ENCODE measurements at places on chromosomes 2 and 18.

GRCh38 chr2:120947327-120947726, 211.7 kb downstream of the GLI2 start:
- no peak for DNase-seq

DNA sequence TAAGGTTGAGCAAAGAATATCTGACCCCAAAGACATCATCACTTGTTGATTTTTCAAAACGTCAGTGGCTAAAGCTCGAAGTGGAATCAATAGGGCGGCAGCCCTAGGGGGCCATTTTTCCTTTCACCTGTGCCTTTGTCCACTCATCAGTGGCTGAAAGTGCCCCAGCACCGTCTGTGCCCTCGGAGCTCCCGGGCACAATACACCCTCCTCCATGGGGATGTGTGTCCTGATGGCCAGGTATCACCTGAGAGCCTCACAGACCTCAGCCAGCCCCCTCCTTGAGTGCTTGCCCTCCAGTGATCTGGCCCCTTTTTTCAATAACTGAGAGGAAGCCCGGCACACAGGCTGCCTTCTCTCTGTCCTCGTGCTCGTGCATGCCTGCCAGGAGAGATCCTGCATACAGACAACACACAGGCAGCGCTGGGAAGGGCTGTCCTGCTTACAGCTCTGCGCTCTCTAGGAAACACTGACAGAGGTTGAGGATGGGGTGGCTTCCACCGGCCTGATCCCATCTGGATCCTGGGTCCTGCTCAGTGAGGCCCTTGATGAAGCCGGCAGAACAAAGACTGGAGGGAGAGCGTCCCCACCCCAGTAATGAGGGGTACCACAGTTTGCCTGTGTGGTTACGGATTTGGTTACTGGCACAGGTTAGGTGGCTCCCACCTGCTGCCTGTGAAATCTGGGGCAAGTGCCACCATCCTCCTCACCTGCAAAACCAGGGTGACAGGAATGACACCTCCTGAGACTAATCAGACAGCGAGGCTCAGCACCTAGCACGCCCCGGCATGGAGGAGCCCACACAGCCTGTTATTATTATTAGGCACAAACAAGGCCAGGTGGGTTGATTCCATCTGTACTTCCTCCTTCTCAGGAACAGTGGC, 197.5 kb upstream of the RAB6C start:
- no peak for DNase-seq

GRCh38 chr2:75465317-75465984, 95.3 kb downstream of the EVA1A start:
- DNase-seq = peak; percentile 63

- DNase-seq = peak; percentile 51
Measured at GRCh38 chr2:127012868-127013267, 94.1 kb downstream of the BIN1 start.

DNA sequence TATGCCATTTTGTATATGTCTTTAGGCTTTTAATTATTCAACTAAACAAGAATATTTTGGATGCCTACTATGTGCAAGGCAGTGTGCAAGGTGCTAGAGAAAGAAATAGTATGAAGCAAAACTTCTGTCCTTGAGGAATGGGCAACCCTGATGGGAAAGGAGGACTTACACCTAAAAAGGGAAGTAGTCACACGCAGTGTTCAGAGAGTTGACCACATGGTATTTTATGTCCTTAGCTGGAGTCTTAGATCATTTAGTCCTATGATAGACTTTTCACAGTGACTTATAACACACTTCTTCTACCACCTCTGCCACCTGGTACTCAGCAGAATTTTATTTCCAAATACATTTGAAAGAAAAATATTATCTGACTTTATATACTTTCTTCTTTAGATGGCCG, 291.6 kb downstream of the PLCL1 start:
- no peak for DNase-seq

- DNase-seq = no peak
Measured at GRCh38 chr2:12455661-12456060, 261.1 kb upstream of the TRIB2 start.

DNA sequence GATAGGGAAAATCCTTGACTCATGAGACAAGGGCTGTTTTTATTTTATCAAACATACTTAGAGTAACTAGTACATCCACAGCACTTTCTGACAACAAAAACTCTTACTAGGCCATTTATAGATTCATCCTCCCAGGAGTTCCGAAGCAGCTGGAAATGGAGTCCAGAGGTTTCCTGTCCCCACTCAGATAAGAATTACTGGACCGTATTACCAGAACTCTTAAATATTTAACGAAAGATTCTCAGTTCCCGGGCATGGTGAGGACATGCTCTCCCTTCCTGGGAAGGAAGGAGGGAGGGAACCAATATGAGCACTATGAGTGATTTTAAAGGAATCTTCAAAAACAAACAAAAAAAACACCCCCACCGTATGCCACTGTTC, 41.2 kb downstream of the AKAIN1 start:
- DNase-seq = no peak

DNA sequence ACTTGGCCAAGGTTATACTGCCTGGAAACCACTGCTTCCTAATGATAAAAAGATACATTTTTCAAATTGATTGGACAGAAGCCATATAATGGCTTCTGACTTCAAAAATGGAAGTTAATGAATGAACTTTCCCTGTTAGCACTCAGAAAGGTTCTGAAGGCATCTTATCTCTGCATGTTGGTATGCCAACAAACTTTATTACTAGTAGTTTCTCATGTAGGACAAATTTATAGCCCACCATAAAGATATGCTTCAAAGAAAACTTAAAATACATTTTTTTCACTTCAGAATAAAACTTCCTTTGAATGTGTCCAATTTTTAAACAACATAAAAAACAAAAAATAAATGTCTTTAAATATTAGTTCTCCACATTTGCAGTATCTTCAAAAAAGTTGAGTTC, 10.0 kb downstream of the DOCK10 start:
- no peak for DNase-seq

GRCh38 chr2:85383850-85384249, 26.3 kb downstream of the CAPG start:
- no peak for DNase-seq

DNA sequence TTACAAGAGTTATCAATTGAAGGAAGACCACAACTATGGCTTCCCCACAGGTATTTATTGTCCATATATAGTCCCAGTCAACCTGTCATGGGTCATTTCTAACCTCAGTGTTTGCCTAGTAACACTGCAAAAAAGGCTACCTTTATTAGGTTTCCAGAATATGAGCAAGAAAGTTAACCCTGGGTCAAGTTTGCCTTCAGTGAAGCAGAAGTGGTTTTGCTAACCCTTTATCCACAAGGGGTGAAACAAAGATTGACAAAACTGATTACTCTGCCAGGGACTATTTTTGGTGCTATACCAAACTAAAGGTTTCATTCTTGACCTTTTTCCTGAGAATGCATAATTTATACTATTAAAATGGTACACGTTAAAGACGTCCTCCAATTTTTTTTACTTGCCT, 28.8 kb downstream of the SP100 start:
- DNase-seq = no peak

- DNase-seq = no peak
Measured at GRCh38 chr2:25250331-25251070, 82.1 kb upstream of the POMC start.

GRCh38 chr18:48943333-48943732, 7.4 kb downstream of the SMAD7 start:
- DNase-seq = no peak

DNA sequence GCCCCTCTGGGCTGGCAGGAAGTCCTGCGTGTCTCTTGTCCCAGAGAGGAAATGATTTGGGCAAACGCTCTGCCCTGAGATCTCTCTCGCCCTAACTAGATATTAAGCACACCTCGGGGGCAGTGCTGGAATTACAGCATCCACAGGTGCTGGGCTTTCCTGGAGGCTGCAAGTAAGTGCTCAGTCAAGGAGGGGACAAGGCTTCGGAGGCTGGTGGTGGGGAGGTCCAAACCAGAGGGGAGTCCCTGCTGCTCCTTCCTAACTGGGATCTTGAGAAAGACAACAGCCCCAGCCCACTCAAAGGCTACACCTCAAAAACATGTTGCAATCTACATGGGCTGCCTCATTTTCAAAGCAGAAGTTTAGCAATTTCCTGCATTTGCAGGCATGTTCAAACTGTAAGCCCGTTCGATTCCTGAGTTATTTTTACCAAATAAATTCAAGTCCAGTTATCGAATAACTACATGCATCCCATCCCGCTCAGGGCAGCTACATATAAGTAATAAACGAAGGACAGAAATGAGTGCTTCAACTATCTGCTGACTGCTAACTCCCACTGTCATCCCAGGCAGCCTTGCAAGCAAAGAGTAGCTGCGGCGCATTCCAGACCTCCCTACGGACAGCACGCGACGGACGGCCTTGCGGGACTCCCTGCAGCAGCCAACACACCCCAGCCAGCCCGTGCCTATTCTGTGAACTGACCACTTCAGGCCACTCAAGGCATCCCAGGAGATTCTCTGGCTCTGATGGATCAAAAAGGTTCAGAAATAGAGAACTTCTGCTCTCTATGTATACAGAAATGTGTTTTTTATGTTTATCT, 27.5 kb downstream of the ZNF516 start:
- no peak for DNase-seq

DNA sequence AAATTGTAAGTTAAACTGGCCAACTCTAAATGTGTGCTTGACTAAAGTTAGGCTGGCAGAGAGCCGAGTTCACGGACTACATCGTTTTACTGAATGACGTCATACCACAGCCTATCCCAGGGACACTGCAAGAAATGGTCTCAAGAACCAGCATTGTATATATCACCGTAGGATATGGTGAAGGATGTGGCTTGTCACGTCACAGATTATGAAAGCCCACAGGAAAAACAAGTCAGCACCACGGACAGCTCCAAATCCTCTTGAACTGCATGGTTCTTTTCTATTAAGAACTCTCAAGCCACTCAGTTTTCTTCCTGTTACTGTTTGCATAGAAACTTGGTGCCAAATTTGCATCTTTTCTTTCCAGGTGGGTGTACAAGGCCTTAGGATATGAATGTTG, 85.1 kb upstream of the ACAA2 start:
- peak; percentile 83 for DNase-seq

GRCh38 chr2:218557941-218558340, 10.2 kb downstream of the USP37 start:
- DNase-seq = peak; percentile 16

DNA sequence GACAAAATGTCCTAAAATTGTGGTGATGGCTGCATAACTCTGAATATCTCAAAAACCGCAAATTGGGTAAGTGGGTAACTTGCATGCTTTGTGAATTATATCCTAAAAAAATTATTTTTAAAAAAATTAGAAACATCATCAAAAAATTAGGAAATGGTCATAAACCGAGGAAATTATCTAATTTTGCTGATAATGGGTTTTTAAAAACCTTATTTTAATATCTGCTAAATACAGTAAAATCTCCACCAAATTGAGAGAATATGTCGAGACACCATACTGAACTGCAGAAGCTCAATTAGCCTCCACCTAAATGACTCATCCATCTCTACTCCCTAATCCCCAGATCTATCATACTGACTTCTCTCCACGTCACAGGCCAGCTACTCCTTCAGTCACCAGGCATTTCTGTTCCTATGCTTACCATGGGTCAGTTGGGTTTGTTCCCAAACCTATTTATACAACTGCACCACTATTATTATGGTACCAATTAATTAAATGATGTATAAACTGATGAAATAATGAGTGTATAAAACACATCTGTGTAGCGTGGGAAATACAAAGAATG, 36.1 kb downstream of the SPIRE1 start:
- DNase-seq = peak; percentile 72

DNA sequence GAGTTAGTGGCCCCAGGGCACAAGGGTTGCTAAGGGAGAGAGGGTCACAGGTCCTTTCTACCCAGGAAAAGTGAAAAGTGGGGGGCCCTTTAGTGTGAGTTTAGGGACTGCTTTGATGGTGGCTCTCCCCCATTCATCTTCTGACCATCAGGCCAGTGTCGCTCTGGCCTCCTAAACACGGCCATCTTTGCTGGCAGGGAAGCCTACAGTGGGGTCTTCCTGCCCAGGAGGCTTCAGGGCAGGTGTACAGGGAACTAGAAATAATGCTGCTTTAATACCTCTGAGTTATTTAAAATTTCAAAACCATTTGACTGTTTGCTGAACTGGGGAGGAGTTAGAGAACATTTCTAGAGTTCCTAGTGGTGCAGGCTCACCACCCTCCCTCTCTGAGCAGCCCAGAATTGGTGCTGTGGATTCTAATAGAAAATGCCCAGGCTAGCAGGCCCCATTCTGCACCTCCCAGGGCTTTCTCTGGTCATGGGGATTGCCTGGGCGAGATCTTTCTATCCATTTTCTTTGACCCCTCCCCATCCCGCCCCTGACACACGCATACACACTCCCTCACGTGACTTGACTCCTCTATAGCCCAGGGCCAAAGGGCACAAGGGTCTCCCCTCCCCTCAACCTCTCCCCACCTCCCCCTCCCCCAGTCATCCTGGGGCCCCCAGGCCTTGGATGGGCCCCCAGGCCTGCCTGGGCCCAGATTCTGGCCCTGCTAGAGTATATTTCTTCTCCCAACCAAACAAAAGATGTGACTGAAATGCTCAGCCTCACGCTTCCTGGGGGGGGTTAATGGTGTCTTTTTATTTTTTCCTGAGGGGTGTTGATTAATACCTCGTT, 3.1 kb downstream of the PKDCC start:
- DNase-seq = no peak

GRCh38 chr2:106020821-106021661, 173.1 kb downstream of the UXS1 start:
- no peak for DNase-seq

- peak; percentile 86 for DNase-seq
Measured at GRCh38 chr2:215879977-215880940, 133.1 kb downstream of the MREG start.

GRCh38 chr2:178859730-178860129, 52.5 kb upstream of the TTN start:
- DNase-seq = no peak

- DNase-seq = no peak
Measured at GRCh38 chr2:149290662-149291061, 39.7 kb upstream of the LYPD6 start.

GRCh38 chr18:26471027-26471426, 77.3 kb downstream of the KCTD1 start:
- no peak for DNase-seq

GRCh38 chr2:230346921-230347533, 20.0 kb downstream of the SP140L start:
- no peak for DNase-seq

DNA sequence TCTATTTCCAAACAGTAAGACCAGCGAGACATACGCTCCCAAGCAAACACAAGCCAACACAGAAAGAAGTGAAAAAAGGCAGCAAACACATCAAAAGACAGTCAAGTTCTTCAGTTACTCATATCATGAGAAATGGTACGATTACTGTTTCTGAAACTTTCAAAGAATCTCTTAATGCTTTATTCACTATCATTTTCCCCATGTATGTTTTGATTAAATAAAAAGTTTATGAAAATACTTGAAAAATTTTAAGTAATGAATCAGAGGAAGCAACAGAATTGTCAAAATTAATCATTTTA, 114.9 kb downstream of the HDAC4 start:
- DNase-seq = no peak

DNA sequence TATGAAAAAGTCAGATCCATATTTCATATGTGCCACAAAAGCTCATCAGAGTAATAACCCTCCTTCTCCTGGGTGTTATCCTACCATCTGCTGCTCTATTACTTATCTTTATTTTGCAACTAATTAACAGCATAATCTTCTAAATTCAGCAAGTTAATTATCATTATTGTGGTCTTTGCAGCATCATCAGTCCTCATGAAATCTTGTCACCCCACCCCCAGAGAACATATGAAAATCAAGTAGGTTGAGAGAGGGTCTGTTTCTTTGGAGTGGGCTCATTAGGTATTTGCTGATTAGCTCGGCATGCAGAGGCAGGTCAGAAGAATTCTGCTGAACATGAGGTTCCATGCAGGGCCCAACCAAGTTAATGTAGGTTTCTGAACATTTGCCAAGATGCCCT, 64.8 kb downstream of the ATF2 start:
- no peak for DNase-seq

All from lung microvascular endothelial cell (primary cell).